ENCODE measurements at places on chromosomes 4 and X. TPM values are rescaled to one million over a fixed set of nuclear protein-coding genes. Genes with fewer than 3 reads are reported as not detected.

GRCh38 chrX:47097018-47097417 is 18.8 kb downstream of the RGN start:
- DNase-seq = no peak

DNA sequence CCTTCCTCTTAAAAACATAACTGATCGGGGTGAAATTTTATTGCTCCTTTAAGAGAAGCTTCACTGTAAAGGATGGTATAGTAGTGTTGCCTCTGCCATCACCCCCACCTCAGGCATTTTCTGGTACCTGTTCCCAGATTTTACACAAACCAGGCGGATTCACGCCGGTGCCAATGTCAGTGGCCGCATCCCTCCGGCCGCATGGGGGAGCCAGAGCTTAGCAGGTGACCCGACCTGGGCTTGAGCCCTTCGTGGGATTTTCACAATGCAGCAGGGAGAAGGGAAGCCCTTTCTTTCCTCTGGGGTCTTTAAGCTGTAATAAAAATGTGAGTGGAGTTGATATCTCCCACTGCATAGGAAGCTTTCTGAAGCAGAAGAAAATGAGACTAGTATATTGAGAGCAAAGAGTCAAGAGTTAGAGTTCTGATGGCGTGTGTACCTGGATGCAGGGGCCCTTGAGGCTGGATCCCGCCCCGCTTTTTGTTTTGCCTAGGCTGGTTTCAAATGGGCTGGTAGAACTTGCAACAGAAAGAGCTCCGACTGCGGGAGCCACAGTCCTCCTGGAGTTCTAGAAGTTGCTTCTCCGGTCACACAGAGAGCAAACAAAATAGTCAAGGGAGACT is 59.4 kb downstream of the POLR2B start:
- DNase-seq = peak; percentile 46

GRCh38 chr4:102610007-102610406 is 108.8 kb downstream of the NFKB1 start:
- no peak for DNase-seq

- no peak for DNase-seq
Observed at GRCh38 chr4:145880355-145880960, 58.2 kb downstream of the ZNF827 start.

- peak; percentile 52 for DNase-seq
Observed at GRCh38 chr4:85747882-85748491, 273.0 kb downstream of the ARHGAP24 start.

DNA sequence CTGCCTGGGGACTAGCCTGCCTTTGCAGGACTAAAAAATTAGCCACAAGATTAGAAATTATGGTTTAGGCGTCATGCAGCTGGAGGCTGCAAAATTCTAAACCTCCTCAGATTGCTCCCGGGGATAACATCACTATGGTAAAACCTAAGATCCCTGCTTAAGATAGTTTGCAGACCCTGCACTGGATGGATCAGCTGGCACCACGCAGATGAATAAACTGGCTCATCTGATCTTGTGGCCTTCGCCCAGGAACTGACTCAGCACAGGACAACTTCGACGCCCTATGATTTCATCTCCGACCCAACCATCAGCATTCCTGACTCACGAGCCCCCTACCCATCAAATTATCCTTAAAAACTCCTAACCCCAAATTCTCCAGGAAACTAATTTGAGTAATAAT is 482.4 kb downstream of the SPRY1 start:
- no peak for DNase-seq

DNA sequence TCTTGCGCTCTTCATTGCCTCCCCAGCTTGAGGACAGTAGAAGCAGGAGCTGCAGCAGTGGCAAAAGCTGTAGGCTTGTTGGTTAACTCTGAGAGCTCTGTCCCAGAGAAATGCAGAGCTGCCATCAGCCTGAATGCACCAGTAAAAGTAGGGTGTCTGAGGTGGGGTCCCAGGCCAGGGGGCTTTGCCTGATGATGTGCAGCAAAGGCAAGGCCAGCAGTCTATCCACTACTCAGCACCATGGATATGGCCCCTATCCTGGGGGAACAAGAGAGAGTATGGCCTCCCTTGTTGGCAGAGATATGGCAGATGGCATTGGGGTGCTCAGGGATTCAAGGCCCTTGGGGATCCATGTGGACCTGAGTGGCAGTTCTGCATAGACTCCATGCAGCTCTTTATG is 180.2 kb downstream of the HMGN5 start:
- DNase-seq = no peak

DNA sequence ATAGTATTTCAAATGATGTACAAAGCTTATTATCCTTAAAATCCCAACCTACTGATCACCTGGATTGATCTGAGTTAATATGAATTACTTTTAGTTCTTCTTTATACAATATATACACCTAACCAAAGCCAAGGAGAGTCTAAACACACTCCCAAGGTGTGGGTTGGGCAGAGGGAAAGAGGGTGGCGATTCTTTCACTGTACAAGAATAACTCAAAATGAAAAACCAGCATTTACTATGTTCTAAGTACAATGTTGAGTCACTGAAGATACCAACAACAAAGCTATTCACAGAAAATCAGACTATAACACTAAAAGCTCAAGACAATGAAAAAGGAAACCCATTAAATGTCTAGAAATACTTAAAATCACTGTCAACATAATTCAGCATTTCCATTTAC is 46.6 kb downstream of the ANKRD17 start:
- no peak for DNase-seq

- DNase-seq = peak; percentile 43
Observed at GRCh38 chr4:174764105-174764729, 64.8 kb downstream of the GLRA3 start.

DNA sequence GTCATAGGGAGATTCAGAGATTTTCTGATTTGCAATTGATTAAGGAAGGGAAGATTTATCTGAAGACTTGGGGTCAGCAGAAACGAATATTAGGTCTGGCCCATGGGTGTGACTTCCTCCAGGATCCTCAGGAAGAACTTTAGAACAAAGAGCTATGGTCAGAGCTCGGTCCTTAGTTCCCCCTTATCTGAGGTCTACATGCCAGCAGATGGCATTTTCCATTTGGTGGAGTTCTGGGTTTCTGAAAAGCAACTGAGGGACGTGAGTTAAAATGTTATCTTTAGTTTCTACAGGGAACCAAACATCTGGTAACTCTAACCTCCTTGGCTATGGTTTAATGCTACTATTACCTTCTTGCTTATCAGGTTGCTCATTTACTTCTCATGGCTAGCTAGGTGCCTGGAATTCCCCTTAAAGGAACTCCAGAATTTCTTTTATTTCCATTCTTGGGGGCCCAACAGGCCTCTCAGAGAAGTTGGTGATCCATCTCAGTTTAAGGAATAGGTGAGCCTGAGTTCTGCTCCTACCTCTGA is 40.7 kb downstream of the KLF3 start:
- no peak for DNase-seq

DNA sequence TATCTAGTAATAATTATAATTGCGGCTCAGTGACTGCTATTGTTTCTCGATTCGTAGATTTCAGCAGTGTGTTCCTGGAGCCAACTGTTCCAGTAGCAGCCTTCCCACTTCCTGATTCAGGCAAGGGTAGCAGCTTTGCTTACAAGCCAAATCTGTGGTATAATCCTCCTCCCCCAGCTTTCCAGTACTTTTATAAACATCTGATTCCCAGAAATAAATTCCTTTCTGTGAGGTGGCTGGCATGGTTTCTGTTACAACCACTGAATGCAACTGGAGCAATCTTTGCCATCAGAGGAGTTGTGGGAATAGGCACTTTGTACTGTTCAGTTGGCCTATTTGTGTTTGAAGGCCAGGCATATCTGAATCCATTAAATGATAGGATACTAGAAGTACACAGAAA is 80.0 kb downstream of the GLRA3 start:
- no peak for DNase-seq

DNA sequence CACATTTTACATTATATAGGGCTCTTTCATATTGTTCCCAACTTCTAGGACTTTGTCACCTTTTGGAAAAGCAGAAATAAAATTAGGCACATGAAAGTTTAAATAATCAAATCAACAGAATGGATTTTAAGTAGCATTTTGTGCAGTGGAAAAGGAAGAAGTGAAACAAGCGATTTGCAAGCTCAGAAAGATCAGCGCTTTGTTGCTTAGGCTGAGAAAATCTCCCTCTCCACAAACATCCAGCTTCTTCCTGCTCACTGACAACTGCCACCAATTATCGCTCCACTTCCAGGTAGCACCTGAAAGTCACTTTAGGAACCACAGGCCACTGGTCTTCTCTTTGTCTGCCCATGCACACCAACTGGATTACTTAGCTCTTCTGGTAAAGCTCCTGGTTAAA is 2.0 kb upstream of the PDK3 start:
- DNase-seq = no peak

DNA sequence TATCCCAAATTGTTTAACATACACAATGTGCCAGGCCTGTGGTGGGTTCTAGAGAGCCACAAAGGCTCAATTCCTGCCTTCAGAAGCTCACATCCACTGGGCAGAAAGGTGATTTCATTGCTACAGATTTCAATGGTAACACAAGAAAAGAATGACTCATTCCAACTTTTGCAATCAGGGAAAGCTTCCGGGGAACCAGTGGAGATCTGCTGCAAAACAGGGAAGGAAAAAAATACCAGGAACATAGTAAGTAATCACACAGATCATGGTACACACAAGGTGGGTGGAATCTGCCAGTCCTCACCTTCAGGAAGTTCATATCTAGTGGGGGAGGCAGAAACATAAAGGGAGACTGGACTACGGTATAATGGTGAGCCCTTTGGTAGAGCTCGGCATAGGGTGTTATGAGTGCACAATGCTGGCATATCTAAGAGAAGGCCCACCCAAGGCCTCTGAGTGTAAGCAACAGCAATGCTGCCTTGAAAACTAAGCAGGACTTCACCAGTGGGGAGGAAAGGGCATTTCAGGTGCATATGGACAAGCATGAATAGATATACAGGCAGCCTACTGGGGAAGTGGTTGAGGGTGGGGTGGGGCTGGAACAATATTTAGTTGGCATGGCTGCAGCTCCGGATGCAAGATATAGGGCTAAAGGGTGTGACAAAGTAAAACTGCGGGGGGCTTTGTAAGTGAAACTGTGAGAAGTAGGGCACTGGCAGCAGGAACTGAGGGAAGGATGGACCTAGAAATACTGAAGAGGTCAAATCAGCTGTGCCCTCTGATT is 24.2 kb downstream of the GPRIN3 start:
- DNase-seq = peak; percentile 82

Gene RGN
- not detected for total RNA-seq

Gene FAM236A
- not detected for total RNA-seq

Gene RRH
- total RNA-seq = not detected

Gene DIPK2B
- not detected for total RNA-seq

Gene CLGN
- total RNA-seq = 69.0 TPM
